HFFc6 (cell line): ENCODE measurements at places on chromosomes 3 and 15.

DNA sequence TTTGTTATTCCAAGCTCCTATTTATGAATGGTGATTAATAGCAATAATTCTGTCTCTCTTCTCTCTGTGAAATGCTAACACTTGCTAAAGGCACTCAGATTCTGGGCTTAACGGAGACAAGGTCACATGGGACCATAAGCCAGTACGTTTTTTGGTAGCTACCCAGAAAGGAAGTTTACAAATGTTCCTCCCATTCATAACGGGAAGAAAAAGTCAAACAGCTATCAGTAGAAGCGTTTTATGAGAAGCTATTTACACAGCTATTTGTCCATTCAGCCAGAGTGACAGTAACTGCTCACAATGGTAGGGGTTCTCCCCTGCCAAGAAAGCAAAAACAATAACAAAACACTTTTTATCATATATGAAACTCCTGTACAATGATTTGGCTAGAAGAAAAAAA is 51.5 kb downstream of the ZMAT3 start:
- DNase-seq = no peak

- no peak for DNase-seq
Observed at GRCh38 chr15:65311760-65312159, 7.3 kb downstream of the RNU5B-1 start.

DNA sequence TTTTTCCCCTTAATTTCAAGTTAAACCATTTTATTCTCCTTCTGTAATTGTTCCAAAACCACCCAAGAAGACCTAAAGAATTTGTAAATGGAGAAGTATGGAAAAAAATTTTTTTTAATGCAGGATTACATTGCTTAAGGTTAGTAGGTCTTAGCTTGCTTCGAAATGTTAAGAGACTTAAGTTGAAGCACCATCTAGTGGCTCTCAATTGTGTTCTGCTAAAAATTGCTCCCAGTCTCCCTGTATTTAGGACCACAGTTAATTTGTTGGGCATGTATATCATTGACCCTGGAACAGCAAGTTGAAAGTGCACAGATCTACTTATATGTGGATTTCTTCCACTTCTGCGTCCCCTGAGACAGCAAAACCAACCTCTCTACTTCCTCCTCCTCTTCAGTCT is 32.4 kb downstream of the CD200R1L start:
- DNase-seq = peak; percentile 66

DNA sequence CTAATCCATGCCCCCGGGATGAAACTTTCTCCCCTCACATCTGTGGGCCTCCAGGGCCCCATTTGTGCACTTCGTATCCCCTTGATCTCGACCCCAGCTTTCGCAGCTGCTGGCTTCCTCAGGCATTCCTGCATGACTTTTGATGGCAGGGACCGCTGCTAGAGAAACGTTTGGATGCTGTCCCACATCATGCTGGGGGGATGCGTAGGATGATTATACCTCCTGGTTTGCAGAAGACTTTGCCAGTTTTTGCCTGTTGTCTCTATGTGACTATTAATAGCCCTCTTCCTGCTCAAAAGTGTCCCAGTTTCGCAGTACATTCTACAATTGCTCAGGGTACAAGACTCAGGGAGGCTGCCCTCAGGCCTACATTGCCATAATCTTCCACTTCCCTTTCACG is 10.4 kb upstream of the KCNAB1 start:
- DNase-seq = no peak

- no peak for DNase-seq
Observed at GRCh38 chr3:95277613-95278012, 1214.8 kb downstream of the NSUN3 start.

- peak; percentile 19 for DNase-seq
Observed at GRCh38 chr15:41666353-41666920, 6.2 kb downstream of the MGA start.

GRCh38 chr3:186456731-186457191 is 87.4 kb downstream of the CRYGS start:
- no peak for DNase-seq

DNA sequence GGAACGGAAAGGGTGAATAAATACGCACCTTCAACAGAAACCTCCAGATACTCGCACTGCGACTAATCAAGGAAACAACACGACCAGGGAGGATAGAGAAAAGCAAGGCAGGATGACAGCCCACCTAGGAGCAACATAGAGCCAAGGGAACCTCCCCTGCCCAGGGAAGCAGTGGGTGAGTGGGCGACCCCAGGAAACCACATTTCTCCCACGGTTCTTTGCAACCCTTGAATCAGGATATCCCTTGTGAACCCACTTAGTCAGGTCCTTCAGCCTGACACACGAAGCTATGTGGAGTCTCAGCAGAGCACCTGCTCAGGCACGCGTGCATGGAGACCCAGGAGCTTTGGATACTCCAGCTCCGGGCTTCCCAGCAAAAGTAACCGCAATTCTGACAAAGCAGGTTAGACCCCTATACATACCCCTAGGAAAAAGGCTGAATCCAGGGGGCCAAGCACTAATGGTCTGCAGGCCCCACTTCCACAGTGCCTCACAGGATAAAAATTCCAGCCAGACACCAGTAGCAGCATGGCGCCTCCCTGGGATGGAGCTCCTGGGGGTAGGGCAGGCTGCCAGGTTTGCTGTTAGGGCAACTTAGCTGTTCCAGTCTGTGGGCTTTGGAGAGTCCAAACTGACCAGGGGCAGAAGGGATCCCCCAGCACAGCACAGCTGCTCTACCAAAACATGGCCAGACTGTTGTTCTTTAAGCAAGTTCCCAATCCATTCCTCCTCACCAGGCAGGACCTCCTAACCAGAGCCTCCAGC is 38.4 kb upstream of the PXYLP1 start:
- DNase-seq = no peak

DNA sequence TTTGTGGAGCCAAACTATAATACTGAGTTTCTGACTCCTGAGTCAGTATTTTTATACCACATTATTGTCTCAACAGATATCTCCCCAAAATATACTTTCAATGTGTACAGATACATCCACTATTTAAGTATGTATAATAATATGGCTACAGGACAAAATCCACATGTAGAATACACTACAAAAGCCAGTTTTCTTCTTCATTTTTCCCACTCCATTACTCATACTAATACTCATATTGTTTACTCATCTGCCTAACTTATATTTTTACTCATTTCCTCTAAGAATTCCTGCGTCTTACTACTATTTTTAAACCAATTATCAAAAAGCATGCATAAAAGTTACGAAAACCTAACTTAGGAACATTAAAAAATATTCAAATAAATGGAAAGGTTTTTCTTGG is 440.8 kb downstream of the ZNF385D start:
- peak; percentile 6 for DNase-seq

- DNase-seq = no peak
Observed at GRCh38 chr15:45114076-45114750, at the start of the genes DUOX2 and DUOXA2. TSS of gene DUOX2 (minus strand) at chr15:45114172. CDS start at chr15:45113411, 761 bp downstream. TSS of gene DUOXA2 (plus strand) at chr15:45114326. CDS start at chr15:45114606, 280 bp downstream.

GRCh38 chr3:86410587-86410986 is 580.4 kb downstream of the VGLL3 start:
- no peak for DNase-seq

DNA sequence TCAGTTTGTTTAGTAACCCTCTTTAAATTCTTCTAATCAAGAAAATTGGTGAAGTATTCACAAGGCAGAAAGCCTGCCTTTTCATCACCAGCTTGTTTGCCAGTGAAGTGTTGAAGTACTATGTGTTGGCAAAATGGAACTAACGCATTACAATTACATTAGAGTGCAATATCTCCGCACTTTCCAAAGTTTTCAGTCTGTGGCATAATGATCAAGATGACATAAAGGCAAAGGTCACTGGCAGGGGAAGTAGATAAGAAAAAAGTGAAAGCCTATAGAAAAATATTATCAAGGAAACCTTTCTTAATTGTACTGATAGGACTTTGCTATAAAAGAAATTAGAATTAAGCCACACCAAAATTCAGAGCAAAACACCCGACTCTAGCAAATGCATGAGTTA is 25.0 kb upstream of the TM4SF1 start:
- DNase-seq = no peak

DNA sequence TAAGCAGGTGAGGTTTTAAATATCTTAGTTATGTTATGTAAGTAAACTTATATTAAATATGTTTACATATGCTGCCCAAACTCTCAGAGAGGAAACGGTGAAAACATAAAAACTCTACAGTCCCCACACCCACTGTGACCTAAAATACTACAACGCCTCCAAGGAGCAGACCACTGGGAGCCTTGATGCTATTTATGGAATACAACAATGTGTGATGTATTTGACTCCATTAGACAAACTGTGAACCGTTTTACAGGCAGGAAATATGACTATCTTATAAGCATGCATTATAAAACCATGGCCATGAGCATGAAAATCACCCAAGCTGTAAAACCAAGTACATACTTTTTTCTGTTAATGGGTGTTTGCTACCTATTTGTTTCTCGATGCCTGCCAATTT is 379.5 kb upstream of the TBL1XR1 start:
- no peak for DNase-seq

- no peak for DNase-seq
Observed at GRCh38 chr15:94231723-94232468, 535 bp downstream of the MCTP2 start.

DNA sequence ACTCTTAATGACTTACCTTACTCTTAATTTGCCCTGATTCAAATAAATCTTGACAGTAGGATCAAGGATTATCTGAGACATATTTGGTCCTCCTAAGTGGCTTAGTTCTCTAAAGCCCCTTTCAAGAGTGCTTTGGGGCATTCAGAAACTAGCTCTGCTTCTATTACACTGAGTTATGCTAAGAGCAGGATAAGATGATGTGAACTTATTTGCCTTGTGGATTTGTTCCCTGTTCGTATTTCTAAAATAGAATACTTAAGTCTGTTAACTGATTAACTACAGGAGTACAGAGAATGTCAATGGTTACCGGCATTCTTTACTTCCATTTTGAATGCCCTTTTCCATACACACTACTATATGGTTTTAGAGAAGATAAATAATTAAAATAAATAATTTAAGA is 14.8 kb upstream of the FRMD4B start:
- DNase-seq = no peak

- DNase-seq = no peak
Observed at GRCh38 chr15:69025320-69025719, 10.8 kb downstream of the NOX5 start.

- DNase-seq = peak; percentile 77
Observed at GRCh38 chr3:47522082-47522987, 8.8 kb upstream of the ELP6 start.

DNA sequence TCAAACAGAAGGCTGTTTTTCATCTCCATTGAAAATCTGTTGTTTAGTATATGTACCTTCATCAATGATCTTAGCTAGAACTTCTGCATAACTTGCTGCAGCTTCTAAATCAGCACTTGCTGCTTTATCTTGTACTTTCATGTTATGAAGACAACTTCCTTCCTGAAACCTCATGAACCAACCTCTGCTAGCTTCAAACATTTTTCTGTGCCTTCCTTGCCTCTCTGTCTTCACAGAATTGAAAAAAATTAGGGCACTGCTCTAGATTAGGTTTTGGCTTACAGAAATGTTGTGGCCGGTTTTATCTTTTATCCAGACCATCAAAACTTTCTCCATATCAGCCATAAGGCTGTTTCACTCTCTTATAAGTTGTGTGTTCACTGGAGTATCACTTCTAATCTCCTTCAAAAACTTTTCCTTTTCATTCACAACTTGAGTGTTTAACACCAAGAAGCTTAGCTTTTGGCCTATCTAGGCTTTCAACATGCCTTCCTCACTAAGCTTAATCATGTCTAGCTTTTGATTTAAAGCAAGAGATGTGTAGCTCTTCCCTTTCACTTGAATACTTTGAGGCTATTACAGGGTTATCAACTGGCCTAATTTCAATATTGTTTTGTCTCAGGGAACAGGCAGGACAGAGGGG is 78.6 kb downstream of the IGSF11 start:
- no peak for DNase-seq

DNA sequence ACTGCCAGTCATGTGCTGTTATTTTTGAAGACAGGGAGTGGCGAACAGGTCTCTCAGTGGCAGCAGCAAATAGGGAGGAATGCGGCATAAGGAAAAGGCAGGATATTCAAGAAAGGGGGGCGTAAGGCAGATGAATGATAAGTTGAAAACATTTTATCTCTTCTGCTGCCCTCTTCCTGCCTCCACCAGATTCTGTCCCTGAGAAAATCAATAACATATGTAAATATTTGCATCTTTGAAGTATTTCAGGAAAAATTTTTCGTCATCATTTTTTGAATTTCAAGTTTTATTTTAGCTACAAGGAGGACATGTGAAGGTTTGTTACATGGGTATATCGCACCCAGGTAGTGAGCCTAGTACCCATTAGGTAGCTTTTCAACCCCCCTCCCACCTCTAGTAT is 616.7 kb downstream of the MCTP2 start:
- DNase-seq = no peak

GRCh38 chr3:126486360-126486847 is 10.7 kb upstream of the ZXDC start:
- no peak for DNase-seq

GRCh38 chr15:61339516-61339915 is 110.4 kb upstream of the RORA start:
- DNase-seq = no peak

DNA sequence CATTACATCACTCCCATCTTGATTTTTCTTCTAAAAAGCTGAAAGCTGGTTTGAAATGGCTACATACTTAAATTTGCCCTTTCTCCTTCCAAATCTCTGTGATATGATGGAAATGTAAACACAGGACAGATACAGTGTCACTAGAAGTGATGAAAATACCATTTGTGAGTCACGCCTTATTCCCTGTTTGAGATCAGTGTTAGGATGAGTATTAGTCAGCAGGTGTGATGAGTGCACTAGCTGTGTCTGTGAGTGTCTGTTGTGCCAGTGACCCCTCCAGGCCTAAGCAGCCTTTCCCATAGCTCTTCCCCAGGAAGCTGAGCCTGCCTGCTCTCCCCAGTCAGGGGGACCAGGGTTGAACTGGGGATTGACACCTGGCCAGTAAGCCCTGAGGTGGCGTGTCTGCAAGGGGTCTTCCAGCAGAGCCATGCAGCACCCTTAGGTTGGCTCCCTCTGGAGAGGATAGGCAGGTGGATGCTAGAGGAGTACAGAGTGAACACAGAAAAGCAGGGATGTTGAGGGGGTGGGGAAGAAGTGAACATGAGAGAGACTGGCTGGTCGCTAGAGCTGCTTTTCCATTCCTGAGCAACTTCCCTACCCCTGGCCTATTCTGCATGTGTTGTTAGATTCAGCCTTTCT is 92.0 kb downstream of the PDE8A start:
- DNase-seq = peak; percentile 16

DNA sequence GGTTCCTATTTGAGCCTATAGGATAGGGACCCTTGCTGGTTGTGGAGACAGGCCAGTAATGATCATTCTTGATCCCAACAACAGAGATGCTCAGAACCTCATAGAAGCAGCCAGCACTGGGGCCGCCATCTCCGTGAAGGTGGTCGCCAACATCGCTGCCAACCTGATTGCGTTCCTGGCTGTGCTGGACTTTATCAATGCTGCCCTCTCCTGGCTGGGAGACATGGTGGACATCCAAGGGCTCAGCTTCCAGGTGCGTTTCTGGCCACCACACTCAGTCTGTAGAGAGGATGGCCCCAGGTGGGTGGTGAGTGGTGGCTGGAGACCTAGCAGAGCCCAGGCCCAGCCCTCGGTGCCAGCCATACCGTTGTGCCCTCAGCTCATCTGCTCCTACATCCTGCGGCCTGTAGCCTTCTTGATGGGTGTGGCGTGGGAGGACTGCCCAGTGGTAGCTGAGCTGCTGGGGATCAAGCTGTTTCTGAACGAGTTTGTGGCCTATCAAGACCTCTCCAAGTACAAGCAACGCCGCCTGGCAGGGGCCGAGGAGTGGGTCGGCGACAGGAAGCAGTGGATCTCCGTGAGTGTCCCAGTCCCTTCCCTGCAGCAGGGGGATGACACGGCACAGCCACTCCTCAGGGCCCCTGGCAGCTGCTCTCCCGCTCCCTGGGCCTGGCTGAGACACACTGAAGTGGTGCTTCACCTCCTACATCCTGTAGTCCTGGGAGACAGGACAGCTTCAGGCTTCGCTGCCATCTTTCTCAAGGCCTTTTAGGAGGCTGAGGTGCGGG is 46.5 kb upstream of the PDE8A start:
- no peak for DNase-seq
